CD4-positive, alpha-beta T cell (primary cell): ENCODE measurements at places on chromosomes 4 and X. TPM values are rescaled to one million over a fixed set of nuclear protein-coding genes. Genes with fewer than 3 reads are reported as not detected.
A peak's percentile ranks its signal among the peaks of the same experiment; 100 is the strongest.

DNA sequence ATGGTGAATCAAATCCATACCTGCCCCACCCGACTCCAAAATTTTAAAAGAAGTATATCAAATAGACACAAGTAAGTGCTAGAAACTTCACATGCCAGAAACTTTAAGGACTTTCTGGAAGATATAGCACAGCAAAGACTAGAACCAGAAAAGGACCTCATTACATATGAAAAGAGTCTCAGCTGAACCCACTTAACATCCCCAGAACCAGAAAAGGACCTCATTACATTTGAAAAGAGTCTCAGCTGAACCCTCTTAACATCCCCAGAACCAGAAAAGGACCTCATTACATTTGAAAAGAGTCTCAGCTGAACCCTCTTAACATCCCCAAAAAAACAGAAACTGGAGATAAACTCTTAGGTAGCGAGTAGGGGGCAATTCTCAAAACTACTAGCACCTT, 32.3 kb downstream of the STPG2 start:
- no peaks in the 10 kb centered on the region for H3K36me3 ChIP-seq
- H3K4me1 ChIP-seq = no peaks in the 10 kb centered on the region
- no peak for DNase-seq
- H3K27ac ChIP-seq = no peak overlapping the region

Gene CDX4
- not detected for total RNA-seq

DNA sequence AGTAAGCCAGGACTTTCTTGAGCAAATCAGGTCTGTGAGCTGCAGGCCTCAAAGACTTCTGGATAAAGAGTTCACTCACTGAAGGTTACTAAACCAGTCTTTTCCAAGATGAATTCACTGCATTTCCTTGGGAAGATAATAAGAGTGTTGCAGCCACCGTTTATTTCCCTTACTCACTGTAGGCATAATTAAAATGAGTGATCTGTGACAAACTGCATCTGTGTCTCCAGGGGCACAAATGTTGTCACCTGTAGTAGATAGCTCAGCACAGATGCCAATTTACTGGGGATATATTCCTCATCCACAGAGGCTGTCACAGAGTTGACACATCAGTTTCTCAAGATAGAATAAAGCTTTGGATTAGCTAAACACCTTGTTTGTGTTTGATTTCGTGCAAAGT, 580.2 kb downstream of the SPRY1 start:
- H3K4me3 ChIP-seq = no peak overlapping the region
- no peak overlapping the region for H3K27ac ChIP-seq
- no peaks in the 10 kb centered on the region for H3K36me3 ChIP-seq
- no peaks in the 10 kb centered on the region for H3K4me1 ChIP-seq
- DNase-seq = no peak

Gene IKBKG
- total RNA-seq = 27.2 TPM

- no peaks in the 10 kb centered on the region for H3K27me3 ChIP-seq
- H3K4me3 ChIP-seq = no peak overlapping the region
- H3K27ac ChIP-seq = no peak overlapping the region
- no peak for DNase-seq
- H3K36me3 ChIP-seq = no peaks in the 10 kb centered on the region
Measured at GRCh38 chrX:138745196-138745595, 33.7 kb upstream of the FGF13 start.

GRCh38 chrX:4110964-4111363, 397.5 kb upstream of the PRKX start:
- no peaks in the 10 kb centered on the region for H3K36me3 ChIP-seq
- no peaks in the 10 kb centered on the region for H3K27me3 ChIP-seq
- no peak overlapping the region for H3K27ac ChIP-seq
- DNase-seq = no peak
- H3K4me3 ChIP-seq = no peak overlapping the region
- no peaks in the 10 kb centered on the region for H3K4me1 ChIP-seq

DNA sequence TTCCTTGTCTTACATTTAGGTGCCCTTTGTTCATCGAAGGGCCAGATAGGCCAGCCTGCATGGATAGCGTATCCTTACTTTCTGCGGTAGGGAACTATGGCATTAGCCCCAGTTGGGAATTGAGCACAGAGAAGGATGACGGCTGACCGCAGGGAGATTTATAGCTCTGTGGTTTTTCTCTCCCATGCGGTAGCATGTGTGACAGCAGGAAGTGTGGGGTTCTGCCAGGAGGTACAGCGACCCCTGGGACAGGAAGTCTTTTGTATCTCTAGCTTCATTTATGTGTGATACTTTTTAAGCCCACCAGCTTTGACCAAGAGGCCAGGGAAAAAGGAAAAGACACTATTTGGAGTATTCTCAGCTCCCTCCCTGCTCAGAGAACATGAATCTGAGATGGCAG, 33.1 kb downstream of the GAB3 start:
- H3K27me3 ChIP-seq = no peaks in the 10 kb centered on the region
- peak overlapping the region; percentile 11 for H3K4me3 ChIP-seq
- peaks cover 39% of the 10 kb centered on the region for H3K4me1 ChIP-seq

DNA sequence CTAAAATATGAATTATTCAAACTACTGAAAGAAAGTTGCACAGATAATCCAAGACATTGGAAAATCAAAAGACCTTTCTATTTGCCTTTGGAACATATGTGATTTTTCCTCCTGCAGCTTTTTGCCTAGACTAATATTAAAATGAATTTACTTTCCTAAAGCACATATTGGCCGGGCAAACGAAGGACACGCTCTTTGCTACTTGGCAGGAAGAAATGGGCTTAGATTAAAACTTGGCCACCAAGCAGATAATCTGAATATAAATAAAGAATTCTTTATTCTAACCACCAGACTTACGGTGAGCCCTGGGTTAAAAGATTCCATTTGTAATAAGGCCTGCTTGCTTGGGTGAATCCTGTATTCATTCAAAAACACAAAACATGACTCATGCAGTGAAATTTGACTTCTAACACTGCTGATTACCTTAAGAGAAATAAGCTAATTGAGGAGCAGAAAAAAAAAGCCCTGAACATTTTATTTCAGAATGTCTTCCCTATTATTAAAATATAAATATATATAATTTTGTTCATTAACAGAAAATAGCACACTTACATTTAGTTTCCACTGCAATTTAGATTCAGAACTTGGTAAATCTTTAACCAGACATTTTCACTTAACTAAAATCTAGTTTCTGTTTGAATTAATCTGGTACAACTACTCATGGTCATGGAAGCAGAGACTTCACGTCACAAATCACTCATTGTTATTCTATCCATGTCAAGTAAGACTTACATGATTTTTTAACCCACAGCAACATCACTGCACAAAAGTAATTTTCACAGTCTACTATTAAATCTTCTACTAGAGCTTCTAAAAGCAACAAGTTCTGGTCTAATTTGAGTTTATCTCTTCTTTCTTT, 116.1 kb upstream of the PLAC1 start:
- no peaks in the 10 kb centered on the region for H3K4me1 ChIP-seq
- no peak overlapping the region for H3K27ac ChIP-seq
- DNase-seq = no peak
- H3K27me3 ChIP-seq = no peaks in the 10 kb centered on the region
- H3K36me3 ChIP-seq = peaks cover 37% of the 10 kb centered on the region
- H3K4me3 ChIP-seq = no peak overlapping the region

GRCh38 chr4:34723605-34724004, 1520.7 kb downstream of the ARAP2 start:
- no peak overlapping the region for H3K4me3 ChIP-seq
- no peaks in the 10 kb centered on the region for H3K27me3 ChIP-seq
- no peaks in the 10 kb centered on the region for H3K36me3 ChIP-seq

GRCh38 chr4:71634364-71634763, 149.5 kb downstream of the GC start:
- H3K27ac ChIP-seq = no peak overlapping the region
- no peaks in the 10 kb centered on the region for H3K4me1 ChIP-seq
- DNase-seq = no peak
- H3K4me3 ChIP-seq = no peak overlapping the region
- no peaks in the 10 kb centered on the region for H3K36me3 ChIP-seq

- H3K4me1 ChIP-seq = peaks cover 13% of the 10 kb centered on the region
- no peak for DNase-seq
- H3K36me3 ChIP-seq = no peaks in the 10 kb centered on the region
- no peak overlapping the region for H3K4me3 ChIP-seq
Measured at GRCh38 chr4:2423695-2424094, 4.9 kb downstream of the CFAP99 start.

Gene WAS
- 63.7 TPM for total RNA-seq

Gene RAB40A
- total RNA-seq = 0.16 TPM
